ENCODE measurements at places on chromosomes 11 and 22.

- no peak for DNase-seq
These were observed 378.5 kb downstream of the SHANK2 start for GRCh38 chr11:70873736-70874412.

GRCh38 chr11:115384236-115384635 lies 120.0 kb downstream of the CADM1 start:
- no peak for DNase-seq

DNA sequence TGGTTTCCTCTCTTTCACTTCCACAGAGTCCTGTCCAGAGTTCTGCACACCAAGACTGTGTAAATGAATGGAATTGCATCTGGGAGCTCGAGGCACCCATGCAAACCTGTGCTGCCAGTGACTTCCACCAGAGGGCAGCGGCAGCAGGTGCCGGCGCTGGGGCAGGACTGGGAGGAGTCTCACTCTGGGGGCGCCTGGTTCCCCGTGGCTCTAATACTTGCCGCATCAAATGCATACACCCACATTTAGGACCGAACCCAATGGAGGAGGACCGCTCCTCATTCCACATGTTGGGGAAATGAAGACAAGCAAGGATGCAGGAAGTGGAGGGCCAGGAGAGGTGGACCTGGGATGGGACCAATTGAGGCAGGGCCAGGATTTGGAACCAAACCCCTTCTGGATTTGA lies 1.1 kb upstream of the CD6 start:
- DNase-seq = no peak

GRCh38 chr11:9208726-9209501 lies 56.2 kb downstream of the DENND5A start:
- DNase-seq = no peak

GRCh38 chr11:4527926-4528325 lies 17.1 kb upstream of the OR52M1 start:
- no peak for DNase-seq

GRCh38 chr11:35288309-35288708 lies 131.0 kb downstream of the SLC1A2 start:
- DNase-seq = no peak

GRCh38 chr11:34411111-34411510 lies 27.6 kb upstream of the CAT start:
- DNase-seq = no peak

- DNase-seq = no peak
These were observed 123.0 kb downstream of the TRIM44 start for GRCh38 chr11:35785287-35786167.

GRCh38 chr22:25672289-25673084 lies 69.5 kb upstream of the MYO18B start:
- DNase-seq = no peak

DNA sequence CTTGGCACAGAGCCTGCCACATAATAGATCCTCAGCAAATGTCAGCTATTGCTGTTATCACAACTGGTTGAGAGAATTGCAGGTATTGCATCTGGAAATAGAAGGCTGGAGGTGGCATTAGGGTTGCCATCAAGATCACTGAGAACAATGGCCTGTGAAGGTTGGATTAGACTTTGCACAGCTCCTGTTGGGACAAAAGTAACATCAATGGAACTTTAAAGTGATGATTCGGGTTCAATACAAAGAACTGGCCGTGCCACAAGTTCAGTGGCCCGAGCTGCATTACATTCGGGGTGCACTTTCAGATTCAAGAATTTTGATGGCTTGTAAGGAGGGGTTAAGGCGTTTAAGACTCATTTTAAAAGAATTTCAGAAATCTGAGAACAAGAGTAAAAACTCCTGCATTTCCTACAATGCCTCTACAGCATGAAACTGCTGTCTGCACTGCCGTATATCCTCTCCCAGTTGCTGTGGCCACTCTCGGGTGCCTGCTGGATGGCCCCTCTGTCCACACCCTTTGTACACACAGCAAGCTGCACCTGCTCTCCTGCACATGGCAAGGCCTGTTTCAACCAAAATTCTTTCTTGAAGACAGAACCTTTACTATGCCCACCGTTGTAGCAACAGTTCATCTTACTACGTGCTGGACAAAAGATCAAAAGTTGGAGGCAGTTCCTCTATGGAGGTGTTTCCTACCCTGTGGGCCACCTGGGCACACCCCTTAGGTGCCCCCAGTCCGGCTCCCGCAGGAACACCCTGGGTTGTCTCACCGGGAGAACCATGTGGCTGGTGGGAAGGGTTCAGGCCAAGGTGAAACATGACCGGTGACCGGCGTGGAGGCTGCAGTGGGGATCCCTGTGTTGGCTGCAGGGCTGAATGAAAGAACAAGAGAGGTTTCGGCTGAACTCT lies 17.5 kb upstream of the SHANK2 start:
- peak; percentile 46 for DNase-seq

DNA sequence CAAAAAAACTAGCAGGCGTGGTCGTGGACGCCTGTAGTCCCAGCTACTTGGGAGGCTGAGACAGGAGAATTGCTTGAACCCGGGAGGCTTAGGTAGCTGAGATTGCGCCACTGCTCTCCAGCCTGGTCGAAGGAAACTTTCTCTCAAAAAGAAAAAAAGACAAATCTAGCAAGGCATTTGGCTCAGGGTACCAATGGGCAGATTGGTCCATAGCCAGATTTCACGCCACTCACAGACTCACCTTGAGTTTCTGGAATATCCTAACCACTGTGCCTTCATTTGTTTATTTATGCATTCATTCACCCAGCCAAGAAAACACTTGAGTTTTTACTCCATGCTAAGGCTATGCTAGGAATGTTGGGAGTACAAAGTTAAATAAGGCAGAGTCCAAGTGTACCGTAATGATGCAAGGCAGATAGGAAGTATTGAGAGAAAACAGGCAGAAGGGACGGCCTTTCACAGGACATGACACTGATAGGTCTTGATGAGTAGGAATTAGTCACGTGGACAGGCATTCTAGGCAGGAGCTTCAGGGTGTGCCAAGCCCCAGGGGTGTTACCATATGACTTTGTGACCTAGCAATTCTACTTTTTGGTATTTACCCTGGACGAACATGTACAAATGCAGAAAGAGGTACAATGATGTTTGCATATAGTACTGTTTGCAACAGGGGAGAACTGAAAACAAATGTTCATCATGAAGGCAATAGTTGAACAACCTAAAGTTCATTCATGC lies 3.0 kb upstream of the PACSIN3 start:
- no peak for DNase-seq

DNA sequence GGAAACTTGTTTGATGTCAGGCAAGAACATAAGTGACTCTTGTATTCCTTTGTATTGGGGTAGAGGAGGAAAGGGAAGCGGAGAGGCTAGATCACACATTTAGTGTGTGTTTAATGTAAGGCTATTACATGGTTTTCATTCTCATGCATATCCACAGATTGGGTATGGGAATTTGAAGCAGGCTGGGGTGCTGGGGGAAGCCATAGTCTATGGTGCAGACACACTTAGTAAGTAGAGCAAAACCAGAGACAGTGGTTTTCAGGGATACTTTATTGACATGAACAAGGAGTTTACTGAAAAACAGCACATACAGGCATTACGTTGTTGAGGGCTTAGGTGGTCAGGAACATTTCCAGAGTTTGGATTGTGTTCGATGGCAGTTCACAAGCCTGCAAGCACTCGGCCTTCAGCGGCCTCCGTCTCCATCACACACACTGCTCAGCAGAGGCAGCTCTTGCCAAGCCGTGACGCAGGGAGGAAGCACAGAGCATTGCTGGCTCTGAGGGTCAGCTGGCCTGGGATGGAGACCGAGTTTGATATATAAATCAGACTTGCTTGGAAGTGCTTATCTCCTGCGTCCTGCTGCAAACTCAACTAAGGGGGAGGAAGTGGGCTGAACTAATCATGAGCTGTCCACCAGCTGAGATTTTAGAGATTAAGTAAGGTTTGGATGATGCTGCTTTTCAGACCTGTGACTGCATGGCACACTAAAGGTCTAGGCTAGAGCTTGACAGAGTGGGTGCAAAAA lies 25.3 kb downstream of the SCN3B start:
- DNase-seq = peak; percentile 91

Measured in kidney (tissue), 22 donors.